AG04450 (cell line): ENCODE measurements at places on chromosomes 5 and 9.

DNA sequence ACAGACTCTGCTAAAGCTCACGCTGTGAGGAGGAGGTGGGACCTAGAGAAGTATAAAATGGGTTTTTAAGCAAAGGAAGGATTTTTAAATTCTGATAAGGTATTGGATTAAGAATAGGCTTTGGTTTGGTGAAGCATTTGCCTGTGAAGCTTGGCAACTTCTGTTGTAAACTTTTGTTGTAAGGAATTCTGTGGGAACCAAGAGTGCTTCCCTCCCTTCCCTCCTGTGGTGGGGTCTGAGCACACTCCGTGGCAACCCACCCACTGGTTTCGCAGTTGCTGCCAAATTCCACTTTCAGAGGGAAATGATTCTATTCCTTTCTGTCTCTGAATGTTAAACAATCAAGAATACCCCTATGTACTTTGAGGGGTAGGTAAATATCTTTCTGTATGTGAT is 28.6 kb upstream of the GTF2H2C start:
- no peak for DNase-seq

DNA sequence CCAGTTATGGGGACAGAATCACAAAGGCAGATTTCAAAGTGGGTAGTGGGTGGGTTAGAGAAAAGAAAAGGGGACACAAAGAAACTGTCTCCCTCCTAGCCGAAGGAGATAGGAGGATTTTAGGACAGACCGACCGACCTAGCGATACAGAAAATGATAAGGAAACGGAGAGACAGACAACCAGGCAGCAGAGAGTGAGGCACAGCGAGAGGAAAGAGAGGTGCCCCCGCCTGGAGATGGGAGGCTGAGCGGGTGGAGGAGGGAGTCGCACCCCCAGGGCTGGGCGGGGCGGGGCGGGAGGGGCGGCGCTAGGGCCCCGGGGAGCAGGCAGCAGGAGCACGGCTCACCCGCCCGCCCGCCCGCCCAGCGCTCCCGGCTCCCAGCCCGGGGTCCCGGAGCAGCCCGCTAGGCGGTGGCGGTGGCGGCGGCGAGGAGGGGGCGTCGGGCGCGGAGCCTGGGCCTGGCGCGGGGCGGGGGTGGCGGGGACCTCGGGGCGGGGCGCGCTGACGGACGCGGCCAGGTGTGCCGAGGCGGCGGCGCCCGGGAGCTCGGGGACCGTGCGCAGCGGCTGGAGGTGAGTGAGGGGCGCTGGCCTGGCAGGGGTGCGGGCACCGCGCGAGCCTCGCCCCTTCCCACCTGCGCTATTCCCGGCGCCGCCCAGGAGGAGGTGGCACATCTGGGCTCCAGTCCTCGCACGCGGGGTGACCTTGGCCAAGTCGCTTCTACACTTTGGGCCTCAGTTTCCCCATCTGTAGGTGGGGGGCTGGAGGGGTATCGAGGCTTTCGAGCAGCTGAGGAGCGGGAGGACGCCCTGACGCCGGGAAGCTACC is 15.9 kb upstream of the SYNPO start:
- no peak for DNase-seq

DNA sequence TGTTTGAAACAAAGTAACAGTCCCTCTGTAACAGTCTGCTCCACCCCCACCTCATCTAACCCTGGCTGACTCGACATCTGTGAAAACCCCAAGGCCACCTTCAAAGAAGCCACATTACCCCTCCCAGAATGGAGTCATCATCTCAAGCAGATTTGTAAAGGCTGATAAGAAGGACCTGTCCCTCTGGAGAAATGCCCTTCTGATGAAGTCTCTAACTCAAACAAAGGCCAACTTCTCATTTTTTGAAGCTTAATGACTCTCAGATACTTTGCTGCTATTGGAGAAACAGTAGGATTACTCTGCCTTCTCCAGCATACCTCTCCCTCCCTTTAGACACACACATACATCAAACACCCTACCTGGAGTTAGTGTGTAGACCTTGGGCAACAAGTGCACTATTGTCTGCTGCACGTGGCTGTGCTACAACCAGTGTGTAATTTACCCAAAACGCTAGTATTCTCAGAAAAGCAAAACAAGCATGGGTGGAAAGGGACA is 5.3 kb upstream of the SUSD1 start:
- DNase-seq, result no peak

GRCh38 chr5:6601271-6601670 is 31.6 kb downstream of the NSUN2 start:
- DNase-seq, result no peak

GRCh38 chr9:132288361-132288760 is 66.4 kb downstream of the SETX start:
- DNase-seq, result no peak

GRCh38 chr9:75499812-75500211 is 390.7 kb upstream of the PCSK5 start:
- no peak for DNase-seq

- DNase-seq, result no peak
These were observed 48.2 kb upstream of the ZNF169 start for GRCh38 chr9:94210616-94211603.

DNA sequence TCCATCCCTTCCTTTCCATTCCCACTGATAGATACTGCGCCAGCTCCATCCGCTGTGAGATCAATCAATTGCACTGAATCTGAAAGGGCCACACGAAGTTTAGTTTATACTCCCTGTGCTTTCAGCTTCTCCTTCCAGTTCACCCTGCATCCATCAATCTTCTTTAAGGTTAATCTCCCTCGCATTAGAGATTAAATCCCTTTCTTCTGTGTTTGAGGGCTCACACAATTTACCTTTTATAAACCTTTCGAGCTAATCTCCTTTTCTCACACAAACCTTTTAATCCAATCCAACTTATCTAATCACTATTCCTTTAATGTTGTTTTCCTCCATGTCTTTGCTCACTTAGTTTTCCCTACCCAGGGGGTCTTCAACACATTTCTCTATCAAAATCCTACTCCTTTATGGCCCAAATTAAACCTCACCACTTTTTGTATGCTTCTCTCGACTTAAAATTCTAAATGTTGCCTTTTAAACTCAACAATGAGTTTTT is 64.6 kb upstream of the HAPLN1 start:
- DNase-seq, result no peak

GRCh38 chr5:65120371-65120967 is 351.7 kb downstream of the CWC27 start:
- DNase-seq, result no peak

- DNase-seq, result no peak
These were observed 110.2 kb downstream of the NSG2 start for GRCh38 chr5:174155706-174156105.

DNA sequence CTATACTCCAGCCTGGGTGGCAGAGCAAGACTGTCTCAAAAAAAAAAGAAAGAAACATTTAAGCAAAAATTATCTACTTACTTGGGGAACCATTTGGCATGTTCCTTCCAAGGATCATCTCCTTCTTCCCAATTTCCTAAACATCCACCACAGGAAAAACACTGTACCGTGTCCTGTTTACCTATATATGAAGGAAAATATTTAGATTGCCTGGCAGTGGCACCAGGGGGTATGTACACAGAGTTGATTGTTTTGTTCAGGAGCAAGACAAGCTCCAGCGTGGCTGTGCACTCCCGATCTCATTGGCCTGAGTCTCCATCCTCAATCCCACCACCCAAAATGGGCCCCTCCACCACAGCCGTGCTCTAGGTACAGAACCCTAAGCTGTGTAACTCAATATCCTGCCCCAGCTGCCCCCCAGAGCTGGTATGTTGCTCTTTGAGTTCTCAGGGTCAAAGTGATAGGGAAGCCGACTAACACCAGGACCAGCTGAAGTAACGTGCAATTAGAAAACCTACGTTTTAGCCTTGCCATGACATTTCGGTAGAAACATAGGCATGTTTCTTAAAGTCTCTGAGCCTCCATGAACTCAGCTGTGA is 13.8 kb downstream of the NAIP start:
- DNase-seq, result no peak

GRCh38 chr9:34338665-34339385 is 9.5 kb downstream of the NUDT2 start:
- DNase-seq, result no peak

DNA sequence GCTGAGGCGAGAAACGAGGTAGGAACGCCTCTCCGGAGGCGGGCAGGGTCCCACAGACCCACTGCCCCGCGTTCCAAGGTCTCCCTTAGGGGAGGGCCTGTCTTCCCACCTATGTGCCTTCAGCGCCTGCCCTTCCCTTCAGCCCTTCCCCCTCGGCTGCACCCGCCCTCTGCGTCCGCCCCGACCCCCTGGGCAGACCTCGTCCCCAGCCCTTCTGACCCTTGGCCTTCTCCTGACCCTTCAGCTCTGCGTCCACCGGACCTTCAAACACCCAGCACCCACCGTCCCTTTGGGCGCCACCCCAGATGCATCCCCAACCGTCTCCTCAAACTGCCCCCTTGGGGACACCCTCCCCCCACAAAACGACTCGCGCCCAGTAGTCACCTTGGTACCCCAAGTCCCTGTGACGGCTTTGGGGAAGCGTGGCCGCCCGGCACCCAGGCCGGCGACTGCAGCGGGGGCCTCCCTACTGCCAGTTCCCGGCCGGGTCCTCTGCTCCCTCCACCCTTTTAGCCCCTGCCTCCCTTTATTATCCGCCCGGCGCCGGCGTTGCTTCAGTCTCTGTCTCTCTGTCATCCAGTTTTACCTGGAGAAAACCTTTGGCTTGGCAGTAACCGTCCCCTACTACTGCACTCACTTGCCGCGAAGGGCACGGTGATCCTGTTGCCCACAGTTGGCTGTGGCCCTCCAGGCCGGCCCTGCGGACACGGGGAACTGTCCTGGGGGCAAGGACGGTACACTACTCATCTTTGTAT is 421 bp downstream of the RUSC2 start:
- no peak for DNase-seq

DNA sequence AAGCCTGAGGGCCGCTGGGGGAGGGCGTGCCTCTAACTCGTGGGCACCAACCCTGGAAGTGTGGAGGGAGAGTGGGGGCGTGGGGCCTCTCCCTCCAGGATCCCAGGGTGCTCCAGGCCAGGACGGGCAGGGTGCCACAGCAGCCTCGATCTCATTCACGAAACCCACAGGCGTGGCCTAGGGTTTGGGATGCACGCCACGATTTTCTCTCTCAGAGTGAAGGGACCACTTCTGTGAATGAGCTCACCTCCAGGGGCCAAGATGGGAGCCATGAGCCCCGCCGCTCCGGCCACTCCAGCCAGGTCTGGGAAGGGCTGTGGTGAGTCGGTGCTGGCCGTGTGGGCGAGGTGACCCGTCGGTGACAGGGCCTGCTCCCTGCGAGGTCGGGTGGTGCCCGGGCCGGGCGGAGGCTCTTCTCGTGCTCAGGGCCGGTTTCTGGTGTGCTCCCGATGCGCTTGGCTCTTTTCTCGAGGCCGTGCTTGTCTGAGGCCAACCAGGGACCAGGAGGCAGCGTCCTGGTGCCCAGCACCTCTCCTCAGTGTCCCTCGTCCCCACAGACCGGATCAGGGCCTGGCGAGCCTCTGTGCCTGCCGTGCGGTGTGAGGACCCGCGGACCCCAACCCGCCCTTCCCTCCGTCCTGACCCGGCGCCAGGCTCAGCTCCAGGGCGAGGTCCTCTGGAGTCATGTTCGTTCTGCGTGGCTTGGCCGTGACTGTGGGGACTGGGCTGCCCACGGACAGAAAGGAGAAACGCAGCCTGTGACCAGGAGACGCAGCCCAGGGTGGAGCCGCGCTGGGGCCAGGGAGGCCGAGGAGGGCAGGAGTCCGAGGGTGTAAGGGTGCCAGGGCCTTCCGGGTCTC is 31.0 kb downstream of the TPPP start:
- no peak for DNase-seq

DNA sequence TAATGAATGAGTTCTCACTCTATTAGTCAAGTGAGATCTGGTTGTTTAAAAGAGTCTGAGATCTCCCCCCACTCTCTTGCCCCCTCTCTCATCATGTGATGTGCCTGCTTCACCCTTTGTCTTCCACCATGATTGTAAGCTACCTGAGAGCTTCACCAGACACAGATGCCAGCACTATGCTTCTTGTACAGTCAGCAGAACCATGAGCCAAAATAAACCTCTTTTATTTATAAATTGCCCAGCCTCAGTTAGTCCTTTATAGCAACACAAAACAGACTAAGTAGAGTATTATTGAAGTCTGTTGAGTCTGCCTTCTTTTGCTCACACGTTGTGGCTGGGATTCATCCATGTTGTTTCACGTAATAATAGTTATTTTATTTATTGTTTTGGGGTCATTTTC is 14.3 kb downstream of the CYSTM1 start:
- DNase-seq, result no peak

DNA sequence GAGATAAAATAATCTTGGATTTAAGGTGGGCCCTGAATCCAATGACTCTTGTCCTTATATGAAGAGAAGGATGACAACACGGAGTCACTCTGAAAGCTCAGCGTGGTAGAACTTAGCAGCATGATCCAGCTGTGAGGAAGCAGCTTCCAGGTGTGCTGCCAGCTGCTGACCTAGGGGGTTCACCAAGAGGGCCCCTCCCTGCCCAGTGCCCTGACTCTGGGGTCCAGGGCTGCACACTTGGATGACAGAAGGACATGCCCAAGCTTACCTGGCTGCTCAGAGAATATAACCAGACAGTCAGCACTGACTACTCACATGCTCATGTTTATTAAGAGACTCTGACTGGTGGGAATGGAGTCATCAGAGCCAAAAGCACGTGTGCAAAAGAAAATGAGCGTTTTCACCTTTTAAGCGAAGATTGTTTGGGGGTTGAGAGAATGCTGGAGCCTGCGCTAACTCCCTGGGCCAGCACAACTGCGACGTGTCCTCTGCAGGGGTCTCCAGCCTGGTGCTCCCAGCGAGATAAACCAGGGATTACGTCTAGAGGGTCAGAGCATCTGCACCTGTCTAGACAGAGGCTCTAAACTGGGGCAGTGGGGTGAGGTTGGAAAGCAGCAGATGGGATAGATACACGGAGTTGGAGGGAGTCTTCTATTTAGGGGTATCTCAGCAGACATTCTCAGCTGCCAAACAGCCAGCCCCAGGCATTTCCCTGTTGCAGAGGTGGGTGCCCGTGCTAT is 41.3 kb downstream of the ROPN1L start:
- no peak for DNase-seq

DNA sequence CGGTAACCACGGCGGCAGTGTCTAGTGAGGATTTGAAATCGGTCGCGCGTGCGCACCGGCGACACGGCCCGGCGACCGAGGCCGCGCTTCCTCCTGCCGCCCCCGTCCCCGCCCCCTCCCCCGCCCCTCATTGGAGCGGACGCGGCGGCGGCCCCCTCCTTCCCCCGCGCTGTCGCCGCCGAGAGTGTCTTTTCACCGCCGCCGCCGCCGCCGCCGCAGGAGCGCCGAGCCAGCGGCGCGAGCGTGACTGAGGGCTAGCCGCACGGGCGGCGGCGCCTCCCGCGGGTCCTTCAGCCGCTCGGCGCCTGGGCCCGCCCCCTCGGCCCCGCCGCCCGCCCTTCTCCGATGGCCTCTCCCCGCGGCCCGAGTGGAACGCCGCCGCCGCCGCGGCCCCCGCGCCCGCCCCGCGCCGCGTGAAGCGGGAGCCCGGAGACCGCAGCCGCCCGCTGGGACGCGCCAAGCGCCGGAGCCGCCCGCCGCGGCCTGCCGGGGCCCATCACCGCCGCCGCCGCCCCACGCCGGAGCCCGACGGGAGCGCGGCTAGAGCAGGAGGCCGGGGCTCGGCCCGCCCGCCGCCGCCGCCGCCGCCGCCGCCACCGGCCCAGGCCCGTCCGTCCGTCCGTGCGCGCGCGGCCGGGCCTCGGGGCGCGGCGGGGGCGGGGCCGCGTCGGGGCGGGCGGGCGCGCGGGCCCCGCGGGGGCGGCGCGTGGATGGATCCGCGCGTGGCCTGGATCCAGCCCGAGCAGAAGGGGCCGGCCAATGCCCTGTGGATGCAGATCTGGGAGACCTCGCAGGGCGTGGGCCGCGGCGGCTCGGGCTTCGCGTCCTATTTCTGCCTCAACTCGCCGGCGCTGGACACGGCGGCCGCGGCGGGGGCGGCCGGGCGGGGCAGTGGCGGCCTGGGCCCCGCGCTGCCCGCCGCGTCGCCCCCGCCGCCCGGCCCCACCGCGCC is at the start of gene TENT4A:
Gene TENT4A (plus strand): TSS at position 159 of the 952 bp plus-strand sequence. CDS start 552 bp downstream, at position 711.
- no peak for DNase-seq

GRCh38 chr9:136185596-136186366 is 19.1 kb downstream of the LHX3 start:
- DNase-seq, result no peak
